ENCODE measurements at places on chromosomes 11 and 22. TPM values are rescaled to one million over a fixed set of nuclear protein-coding genes. Genes with fewer than 3 reads are reported as not detected.

Gene SAA1
- 194 TPM for total RNA-seq

DNA sequence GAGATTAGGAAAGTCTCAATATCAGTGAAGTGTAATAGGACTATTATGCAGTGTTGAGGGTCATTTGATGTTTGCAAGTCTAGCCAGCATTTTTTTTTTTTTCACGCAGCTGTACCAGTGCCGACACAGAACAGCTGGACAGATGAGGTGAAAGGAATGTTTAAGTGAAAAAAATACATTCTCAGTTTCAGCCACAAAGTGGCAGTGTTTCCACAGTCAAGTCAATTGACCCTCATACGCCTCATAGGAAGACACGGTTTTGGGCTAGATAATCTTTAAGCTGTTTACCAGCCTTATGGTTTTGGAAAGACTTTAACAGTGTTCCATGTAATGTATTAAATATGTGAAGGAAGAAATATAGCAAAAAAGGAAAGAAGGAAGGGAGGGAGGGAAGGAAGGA, 349.9 kb upstream of the ANO3 start:
- no peaks in the 10 kb centered on the region for H3K36me3 ChIP-seq
- DNase-seq = peak; percentile 89
- H3K27ac ChIP-seq = no peak overlapping the region
- H3K4me1 ChIP-seq = no peaks in the 10 kb centered on the region
- H3K27me3 ChIP-seq = no peaks in the 10 kb centered on the region

DNA sequence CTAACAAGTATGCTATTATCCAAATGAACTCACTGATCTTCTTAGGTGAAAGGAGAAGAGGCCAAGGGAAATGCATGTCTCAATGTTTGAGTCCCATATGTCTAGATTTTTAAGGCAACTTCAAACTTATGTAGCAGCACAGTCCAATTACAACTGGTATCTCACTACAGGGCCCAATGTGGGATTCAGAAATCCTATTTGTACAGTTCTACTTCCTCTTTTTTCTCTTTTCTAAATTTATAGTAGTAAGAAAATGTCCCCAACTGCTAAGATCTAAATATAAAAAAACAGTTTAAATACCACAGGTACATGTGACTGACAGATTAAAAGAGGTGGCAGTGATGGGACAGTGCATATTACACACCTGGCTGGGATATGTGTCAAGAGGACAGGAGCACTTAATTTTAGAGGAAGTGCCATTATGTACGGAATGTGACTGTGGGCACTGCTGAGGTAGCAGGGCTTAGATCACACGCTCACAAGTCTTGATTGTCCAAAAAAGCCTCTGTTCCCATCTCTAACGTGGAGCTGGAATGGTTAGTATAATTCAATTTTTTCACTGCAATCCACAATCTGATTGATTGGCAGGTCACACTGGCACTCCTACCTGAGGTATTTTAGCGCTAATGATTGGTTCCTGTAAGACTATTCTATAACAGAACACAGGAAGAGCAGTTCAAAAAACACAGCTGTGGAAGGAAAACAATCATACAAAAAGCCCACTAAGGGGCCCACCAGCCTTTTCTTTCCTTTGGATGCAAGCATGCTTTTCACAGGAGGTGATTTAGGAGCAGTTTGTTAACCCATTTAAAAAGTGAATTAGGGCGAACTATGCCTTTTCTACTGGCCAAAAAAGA, 34.6 kb downstream of the APOL5 start:
- DNase-seq = no peak
- peak overlapping the region; percentile 13 for H3K27ac ChIP-seq
- H3K4me1 ChIP-seq = peaks cover 5% of the 10 kb centered on the region
- H3K36me3 ChIP-seq = no peaks in the 10 kb centered on the region
- H3K4me3 ChIP-seq = no peak overlapping the region
- H3K27me3 ChIP-seq = no peaks in the 10 kb centered on the region

DNA sequence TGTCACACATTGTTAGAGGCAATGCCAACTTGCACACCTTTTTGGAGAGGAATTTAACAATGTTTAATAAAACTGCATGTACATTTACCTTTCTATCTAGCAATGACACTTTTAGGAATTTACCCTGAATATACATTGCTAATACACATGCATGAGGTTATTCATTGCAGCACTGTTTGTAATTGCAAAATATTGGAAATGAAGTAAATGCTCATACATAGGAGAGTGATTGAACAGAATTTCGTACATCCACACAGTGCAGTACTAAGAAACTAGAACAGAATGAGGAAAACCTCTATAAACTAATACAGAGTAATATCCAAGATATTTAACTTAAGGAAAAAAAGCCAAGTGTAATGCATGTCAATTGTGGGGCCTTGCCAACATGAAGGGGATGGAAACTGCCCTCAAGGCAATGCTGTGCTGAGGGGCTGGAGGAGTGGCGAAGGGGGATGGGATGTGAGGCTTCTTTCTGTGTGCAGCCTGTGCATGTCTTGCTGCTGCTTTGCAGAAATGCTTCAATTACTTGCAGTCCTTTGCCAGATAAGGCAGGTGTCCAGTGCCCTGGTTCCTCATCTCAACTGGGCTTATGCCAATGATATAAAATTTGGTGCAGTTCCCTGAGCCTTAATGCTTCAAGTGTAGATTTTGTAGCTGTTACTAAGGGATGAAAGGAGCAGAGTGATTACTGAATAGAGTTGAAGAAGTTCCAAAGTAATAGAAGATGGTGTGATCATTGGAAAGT, 96.1 kb downstream of the GRIA4 start:
- no peak overlapping the region for H3K27ac ChIP-seq
- no peaks in the 10 kb centered on the region for H3K36me3 ChIP-seq
- H3K4me3 ChIP-seq = no peak overlapping the region
- H3K27me3 ChIP-seq = no peaks in the 10 kb centered on the region
- no peak for DNase-seq
- no peaks in the 10 kb centered on the region for H3K4me1 ChIP-seq

DNA sequence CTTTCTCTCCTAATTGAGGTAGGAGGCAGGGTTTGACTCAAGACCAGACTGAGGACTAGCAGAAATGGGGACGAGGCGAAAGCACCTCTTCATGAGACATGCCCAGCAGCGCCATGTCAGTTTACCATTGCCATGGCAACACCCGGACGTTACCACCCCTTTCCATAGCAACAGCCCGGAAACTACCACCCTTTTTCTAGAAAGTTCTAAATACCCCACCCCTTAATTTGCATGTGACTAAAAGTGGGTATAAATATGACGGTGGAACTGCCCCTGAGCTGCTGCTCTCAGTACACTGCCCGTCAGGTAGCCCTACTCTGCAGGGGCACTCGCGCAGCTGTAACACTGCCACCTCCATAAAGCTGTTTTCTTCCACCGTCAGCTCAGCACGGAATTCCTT, 5.9 kb upstream of the RAC2 start:
- H3K27me3 ChIP-seq = no peaks in the 10 kb centered on the region
- no peak for DNase-seq
- no peak overlapping the region for H3K4me3 ChIP-seq

DNA sequence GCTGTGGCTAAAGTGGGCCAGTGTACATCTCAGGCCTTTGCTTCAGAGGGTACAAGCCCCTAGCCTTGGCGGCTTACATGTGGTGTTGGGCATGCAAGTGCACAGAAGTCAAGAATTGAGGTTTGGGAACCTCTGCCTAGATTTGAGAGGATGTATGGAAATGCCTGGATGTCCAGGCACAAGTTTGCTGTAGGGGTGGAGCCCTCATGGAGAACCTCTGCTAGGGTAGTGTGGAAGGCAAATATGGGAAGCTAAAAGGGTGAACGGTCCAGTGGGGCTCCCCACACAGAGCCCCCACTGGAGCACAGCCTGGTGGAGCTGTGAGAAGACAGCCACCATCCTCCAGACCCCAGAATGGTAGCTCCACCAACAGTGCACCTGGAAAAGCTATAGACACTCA, 28.5 kb upstream of the PGR start:
- no peak overlapping the region for H3K4me3 ChIP-seq
- no peaks in the 10 kb centered on the region for H3K27me3 ChIP-seq
- no peak overlapping the region for H3K27ac ChIP-seq
- no peaks in the 10 kb centered on the region for H3K4me1 ChIP-seq
- DNase-seq = no peak
- no peaks in the 10 kb centered on the region for H3K36me3 ChIP-seq

Gene TRIM48
- total RNA-seq = not detected

DNA sequence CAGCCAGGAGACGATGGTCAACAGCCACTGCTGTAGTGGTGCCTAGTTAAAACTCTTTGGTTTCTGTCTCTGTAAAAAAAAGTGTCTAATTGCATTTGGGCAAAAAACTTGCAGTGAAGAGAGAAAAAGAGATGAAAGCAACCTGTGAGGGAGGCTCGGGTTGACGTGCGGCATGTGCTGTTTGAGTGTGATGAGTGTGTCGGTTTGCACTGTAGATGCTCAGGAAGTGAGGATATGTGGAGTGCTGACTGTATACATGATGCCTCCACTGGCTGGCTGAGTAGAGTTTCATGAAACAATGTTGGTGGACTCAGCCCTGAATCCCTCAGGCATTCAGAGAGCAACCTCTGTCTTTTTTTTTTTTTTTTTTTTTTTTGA, 4.3 kb upstream of the DGCR6L start:
- peaks cover 13% of the 10 kb centered on the region for H3K4me1 ChIP-seq
- no peak for DNase-seq
- H3K27me3 ChIP-seq = no peaks in the 10 kb centered on the region
- no peak overlapping the region for H3K4me3 ChIP-seq
- no peaks in the 10 kb centered on the region for H3K36me3 ChIP-seq

DNA sequence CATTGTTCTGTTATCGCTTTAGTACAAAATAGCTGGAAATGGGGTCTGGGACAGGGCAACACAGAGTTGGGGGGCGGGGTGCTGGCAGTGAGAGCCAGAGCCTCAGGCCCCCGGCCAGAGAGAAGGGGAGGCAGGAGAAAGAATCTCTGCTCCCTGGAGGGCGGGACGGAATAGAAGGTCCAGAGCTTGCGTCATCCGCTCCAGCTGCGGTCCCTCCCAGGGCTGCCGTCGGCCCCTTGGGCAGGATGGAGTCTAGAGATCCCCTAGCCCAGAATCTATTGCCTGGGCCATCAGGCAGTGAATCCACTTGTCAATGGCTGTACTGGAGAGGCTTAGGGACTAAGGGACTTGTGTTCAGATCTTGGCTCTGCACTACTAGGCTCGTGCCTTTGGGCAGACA, 5.0 kb downstream of the TP53I11 start:
- no peaks in the 10 kb centered on the region for H3K27me3 ChIP-seq
- H3K27ac ChIP-seq = no peak overlapping the region
- no peaks in the 10 kb centered on the region for H3K4me1 ChIP-seq
- H3K36me3 ChIP-seq = no peaks in the 10 kb centered on the region
- DNase-seq = no peak

Gene APOC3
- total RNA-seq = not detected

- H3K36me3 ChIP-seq = no peaks in the 10 kb centered on the region
- H3K27ac ChIP-seq = no peak overlapping the region
- no peak overlapping the region for H3K4me3 ChIP-seq
- H3K4me1 ChIP-seq = peaks cover 3% of the 10 kb centered on the region
- H3K27me3 ChIP-seq = no peaks in the 10 kb centered on the region
These were observed 8.7 kb downstream of the ARHGAP8 start for GRCh38 chr22:44761025-44761424.

GRCh38 chr22:26581633-26582168, 8.2 kb downstream of the TPST2 start:
- no peak overlapping the region for H3K27ac ChIP-seq
- peaks cover 20% of the 10 kb centered on the region for H3K4me1 ChIP-seq
- DNase-seq = no peak
- no peaks in the 10 kb centered on the region for H3K36me3 ChIP-seq
- H3K4me3 ChIP-seq = no peak overlapping the region

DNA sequence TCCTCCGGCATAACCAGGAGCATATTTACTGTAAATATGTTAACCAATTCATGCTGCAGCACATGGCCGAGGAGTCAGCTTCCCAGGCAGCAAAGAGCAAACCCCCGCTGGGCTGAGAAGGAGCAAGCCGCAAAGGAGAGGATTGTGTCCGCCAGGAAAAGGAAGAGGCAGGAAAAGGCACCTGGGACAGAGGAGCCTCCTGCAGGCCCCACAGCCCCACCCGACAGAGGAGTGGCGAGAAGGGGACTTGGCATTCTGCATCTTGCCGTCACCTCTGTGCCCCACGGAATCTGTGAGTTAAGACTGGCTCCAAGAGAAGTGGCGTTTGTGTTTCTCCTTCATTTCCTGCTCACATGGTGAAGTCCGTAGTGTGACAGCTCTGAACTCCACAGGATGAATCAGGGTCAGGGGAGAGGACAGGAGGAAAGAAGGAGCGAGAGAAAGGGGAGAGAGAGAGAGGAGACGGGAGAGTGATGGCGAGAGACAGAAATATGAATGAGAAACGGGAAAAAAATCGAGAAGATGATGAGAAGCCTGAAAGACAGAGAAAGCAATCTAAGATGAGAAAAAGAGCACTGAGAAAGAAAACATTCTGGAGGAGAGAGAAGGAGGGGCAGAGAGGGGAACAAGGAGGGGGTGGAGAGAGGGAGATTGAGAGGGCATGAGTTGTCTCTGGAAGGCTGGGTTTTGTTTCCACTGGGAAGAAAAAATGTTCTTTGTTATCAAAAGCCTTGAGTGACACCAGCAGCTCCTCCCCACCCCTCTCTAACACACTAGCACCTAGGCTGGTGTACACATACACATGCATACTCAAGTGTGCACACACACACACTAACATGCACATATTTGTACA, 489.6 kb downstream of the MN1 start:
- no peaks in the 10 kb centered on the region for H3K4me1 ChIP-seq
- DNase-seq = no peak
- H3K4me3 ChIP-seq = no peak overlapping the region
- H3K27ac ChIP-seq = no peak overlapping the region
- no peaks in the 10 kb centered on the region for H3K36me3 ChIP-seq
- H3K27me3 ChIP-seq = no peaks in the 10 kb centered on the region

Gene XKR3
- total RNA-seq = 0.15 TPM

DNA sequence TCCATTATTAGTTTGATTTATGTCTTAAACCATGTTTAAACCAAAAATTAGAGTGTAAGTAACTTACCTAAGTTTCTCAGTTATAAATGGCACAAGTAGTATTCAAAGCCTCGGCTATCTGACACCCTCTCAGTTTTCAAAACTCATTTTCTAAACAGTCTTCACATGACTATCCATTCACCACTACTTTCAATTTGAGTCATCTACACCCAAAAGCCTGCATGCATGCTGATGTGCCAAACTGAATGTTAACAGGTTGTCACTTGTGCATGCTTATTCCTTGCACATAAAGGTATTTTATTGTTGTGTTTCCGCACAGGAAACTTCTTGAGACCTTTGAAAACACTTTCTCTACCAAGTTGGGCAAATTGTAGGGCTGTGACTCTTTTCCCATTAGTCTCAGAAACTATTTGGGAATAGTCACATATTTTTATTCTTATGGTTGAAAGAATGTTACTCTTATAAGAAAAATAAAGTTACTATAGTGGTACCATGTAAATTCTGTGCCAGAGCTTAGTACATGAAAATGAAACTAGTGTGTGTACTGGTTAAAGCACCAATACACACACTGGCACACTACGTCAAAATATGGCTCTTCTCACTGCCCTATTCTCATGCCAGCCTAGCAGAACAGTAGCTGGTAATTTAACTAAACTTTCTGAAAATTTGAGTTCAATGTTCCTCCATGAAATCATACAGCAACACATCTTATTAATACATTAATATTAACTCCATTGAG, 2.2 kb upstream of the OR51E2 start:
- H3K4me1 ChIP-seq = no peaks in the 10 kb centered on the region
- H3K27me3 ChIP-seq = no peaks in the 10 kb centered on the region
- H3K4me3 ChIP-seq = no peak overlapping the region
- DNase-seq = no peak
- H3K27ac ChIP-seq = no peak overlapping the region
- H3K36me3 ChIP-seq = no peaks in the 10 kb centered on the region

GRCh38 chr11:6142936-6143335, 27.2 kb downstream of the OR52B2 start:
- no peak for DNase-seq
- no peak overlapping the region for H3K27ac ChIP-seq
- no peak overlapping the region for H3K4me3 ChIP-seq
- H3K36me3 ChIP-seq = no peaks in the 10 kb centered on the region
